ENCODE measurements at places on chromosomes 7 and 10.

- peak overlapping the region; percentile 86 for H3K27ac ChIP-seq
- peaks cover 17% of the 10 kb centered on the region for H3K4me1 ChIP-seq
- no peaks in the 10 kb centered on the region for H3K27me3 ChIP-seq
- no peaks in the 10 kb centered on the region for H3K36me3 ChIP-seq
- DNase-seq, result no peak
Observed at GRCh38 chr10:63627881-63628296, 106.7 kb downstream of the REEP3 start.

- H3K36me3 ChIP-seq, result no peaks in the 10 kb centered on the region
- no peak overlapping the region for H3K27ac ChIP-seq
- no peaks in the 10 kb centered on the region for H3K4me1 ChIP-seq
- no peak for DNase-seq
- no peak overlapping the region for H3K4me3 ChIP-seq
Observed at GRCh38 chr10:71045204-71045809, 156.9 kb upstream of the PCBD1 start.

GRCh38 chr10:61897671-61898434 lies 3.6 kb upstream of the ARID5B start:
- peak overlapping the region; percentile 98 for H3K27ac ChIP-seq
- H3K4me1 ChIP-seq, result peaks cover 19% of the 10 kb centered on the region
- peak; percentile 86 for DNase-seq
- H3K36me3 ChIP-seq, result no peaks in the 10 kb centered on the region
- no peaks in the 10 kb centered on the region for H3K27me3 ChIP-seq

- no peaks in the 10 kb centered on the region for H3K36me3 ChIP-seq
- no peak overlapping the region for H3K4me3 ChIP-seq
- no peaks in the 10 kb centered on the region for H3K27me3 ChIP-seq
- no peak overlapping the region for H3K27ac ChIP-seq
- no peak for DNase-seq
- no peaks in the 10 kb centered on the region for H3K4me1 ChIP-seq
Observed at GRCh38 chr7:90655566-90655965, 59.4 kb downstream of the CDK14 start.

- DNase-seq, result no peak
- no peaks in the 10 kb centered on the region for H3K36me3 ChIP-seq
- 0 out of 2 replicates have a peak, but pooled peaks cover 5% of the 10 kb centered on the region for H3K4me1 ChIP-seq
- H3K4me3 ChIP-seq, result no peak overlapping the region
- no peak overlapping the region for H3K27ac ChIP-seq
Observed at GRCh38 chr7:29328811-29329210, 134.2 kb downstream of the CHN2 start.

GRCh38 chr7:43771128-43771527 lies 12.6 kb downstream of the BLVRA start:
- no peaks in the 10 kb centered on the region for H3K4me1 ChIP-seq
- no peaks in the 10 kb centered on the region for H3K27me3 ChIP-seq
- H3K4me3 ChIP-seq, result no peak overlapping the region
- no peak overlapping the region for H3K27ac ChIP-seq
- DNase-seq, result no peak
- no peaks in the 10 kb centered on the region for H3K36me3 ChIP-seq

DNA sequence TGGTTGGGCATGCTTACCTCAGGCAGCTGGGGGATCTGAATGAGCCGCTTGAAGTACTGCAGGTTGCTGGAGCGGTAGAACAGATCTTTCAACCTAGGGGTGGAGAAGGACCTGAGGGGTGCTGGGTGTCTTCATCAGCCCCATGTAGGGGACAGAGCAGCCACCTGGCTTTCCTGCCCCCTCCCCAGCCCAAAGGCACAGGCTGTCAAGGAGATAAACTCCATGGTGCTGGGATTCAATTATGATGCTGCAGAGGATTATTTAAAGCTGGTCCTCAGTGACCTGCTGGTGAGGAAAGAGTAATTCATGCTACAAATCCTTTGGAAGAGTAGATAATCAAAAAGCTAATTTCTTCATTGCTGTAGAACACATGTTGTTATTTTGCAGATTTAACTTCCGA lies 71.1 kb downstream of the SPDYE5 start:
- no peaks in the 10 kb centered on the region for H3K27me3 ChIP-seq
- no peaks in the 10 kb centered on the region for H3K36me3 ChIP-seq
- no peak overlapping the region for H3K4me3 ChIP-seq

DNA sequence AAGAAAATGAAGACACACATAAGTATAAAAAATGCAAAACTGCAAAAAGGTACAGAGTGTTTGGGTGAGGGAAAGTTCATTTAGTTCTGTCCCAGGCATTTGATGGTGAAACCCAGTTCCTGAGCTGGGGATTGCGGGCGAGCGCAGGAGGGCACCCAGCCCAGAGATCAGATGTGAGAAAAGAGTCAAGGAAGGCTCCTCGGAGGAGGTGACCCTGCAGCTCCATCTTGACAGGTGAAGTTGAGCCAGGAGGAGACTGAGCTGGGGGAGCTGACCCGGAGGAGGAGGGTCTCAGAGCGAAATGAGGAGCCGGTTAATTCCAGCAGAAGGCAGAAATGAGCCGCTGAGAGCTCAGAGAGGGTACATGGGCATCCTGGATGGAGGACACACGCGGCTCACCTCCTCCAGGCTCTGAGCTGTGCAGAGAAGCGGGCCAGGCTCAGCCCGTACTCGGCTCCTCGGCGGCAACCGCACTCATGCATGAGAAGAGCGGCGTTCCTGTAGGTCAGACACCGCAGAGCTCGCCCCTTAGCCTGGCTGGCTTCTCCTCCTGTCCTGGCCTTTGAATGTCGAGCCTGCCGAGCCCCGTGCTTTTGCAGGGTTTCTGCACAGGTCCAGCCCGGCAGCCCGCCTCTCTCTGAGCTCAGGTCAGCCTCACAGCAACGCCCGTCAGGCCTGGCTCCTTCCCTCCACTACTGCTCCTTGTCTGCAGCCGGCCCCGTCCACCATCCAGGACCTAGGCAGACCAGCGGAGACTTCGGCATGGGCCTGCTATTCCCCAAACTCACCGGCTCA lies 9.5 kb upstream of the RAMP3 start:
- no peak overlapping the region for H3K4me3 ChIP-seq
- H3K27me3 ChIP-seq, result no peaks in the 10 kb centered on the region
- DNase-seq, result no peak
- H3K36me3 ChIP-seq, result no peaks in the 10 kb centered on the region
- H3K27ac ChIP-seq, result no peak overlapping the region

- no peak overlapping the region for H3K27ac ChIP-seq
- H3K4me1 ChIP-seq, result no peaks in the 10 kb centered on the region
- no peak for DNase-seq
Observed at GRCh38 chr10:8150401-8150905, 96.0 kb downstream of the GATA3 start.

- H3K4me1 ChIP-seq, result no peaks in the 10 kb centered on the region
- H3K4me3 ChIP-seq, result no peak overlapping the region
- no peak overlapping the region for H3K27ac ChIP-seq
- H3K27me3 ChIP-seq, result no peaks in the 10 kb centered on the region
- no peak for DNase-seq
Observed at GRCh38 chr10:133448120-133448519, 5.6 kb upstream of the SCART1 start.

GRCh38 chr7:36535866-36536664 lies 146.4 kb downstream of the ANLN start:
- no peak for DNase-seq
- no peaks in the 10 kb centered on the region for H3K27me3 ChIP-seq
- H3K4me1 ChIP-seq, result no peaks in the 10 kb centered on the region
- H3K4me3 ChIP-seq, result no peak overlapping the region
- no peaks in the 10 kb centered on the region for H3K36me3 ChIP-seq
- H3K27ac ChIP-seq, result no peak overlapping the region

GRCh38 chr10:111277661-111278060 lies 200.8 kb downstream of the ADRA2A start:
- H3K4me1 ChIP-seq, result no peaks in the 10 kb centered on the region
- H3K27me3 ChIP-seq, result no peaks in the 10 kb centered on the region
- H3K4me3 ChIP-seq, result no peak overlapping the region
- no peaks in the 10 kb centered on the region for H3K36me3 ChIP-seq
- no peak for DNase-seq

- peak overlapping the region; percentile 49 for H3K27ac ChIP-seq
- H3K4me3 ChIP-seq, result no peak overlapping the region
- no peak for DNase-seq
Observed at GRCh38 chr10:61975391-61975932, 74.0 kb downstream of the ARID5B start.

- H3K36me3 ChIP-seq, result peaks cover 35% of the 10 kb centered on the region
- DNase-seq, result no peak
Observed at GRCh38 chr7:47419471-47419870, 162.4 kb downstream of the TNS3 start.

DNA sequence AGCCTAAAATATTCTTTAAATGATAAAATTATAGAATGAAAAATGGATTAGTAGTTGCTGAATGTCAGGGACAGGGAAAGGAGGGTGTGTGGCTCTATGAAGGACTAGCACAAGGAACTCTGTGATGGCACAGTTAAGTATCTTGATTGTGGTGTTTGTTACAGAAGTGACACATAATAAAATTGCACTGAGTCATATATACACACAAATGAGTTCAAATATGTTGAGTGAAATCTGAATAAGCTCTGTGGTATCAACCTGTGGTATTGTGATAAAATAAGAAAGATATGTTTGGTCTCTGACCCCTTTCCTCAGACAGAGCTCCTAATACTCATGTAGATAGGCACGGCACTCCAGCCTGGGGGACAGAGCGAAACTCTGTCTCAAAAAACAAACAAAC lies 181.5 kb upstream of the TRIM24 start:
- no peaks in the 10 kb centered on the region for H3K27me3 ChIP-seq
- no peak for DNase-seq
- no peaks in the 10 kb centered on the region for H3K4me1 ChIP-seq
- H3K36me3 ChIP-seq, result no peaks in the 10 kb centered on the region
- no peak overlapping the region for H3K27ac ChIP-seq

DNA sequence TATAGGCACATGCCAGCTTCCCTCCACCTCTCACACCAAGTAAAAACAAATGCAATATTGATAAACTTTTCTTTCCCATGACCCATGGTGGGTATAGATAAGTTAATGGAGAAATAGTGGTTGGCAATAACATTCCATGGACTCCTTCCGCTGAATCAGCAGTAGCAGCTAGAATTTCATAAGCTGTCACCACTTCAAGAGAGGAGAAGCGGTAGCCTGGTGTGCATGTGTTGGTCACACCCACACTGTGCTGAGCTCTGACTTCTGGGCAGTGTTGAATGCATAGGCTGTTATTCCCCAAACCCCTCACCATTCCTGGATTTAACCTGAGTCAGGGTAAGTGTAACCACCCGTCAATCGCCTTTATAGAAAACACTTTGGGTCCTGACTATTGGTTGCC lies 32.5 kb upstream of the BMPER start:
- no peaks in the 10 kb centered on the region for H3K27me3 ChIP-seq
- DNase-seq, result no peak
- H3K36me3 ChIP-seq, result no peaks in the 10 kb centered on the region
- no peak overlapping the region for H3K27ac ChIP-seq
- H3K4me1 ChIP-seq, result no peaks in the 10 kb centered on the region

- no peaks in the 10 kb centered on the region for H3K4me1 ChIP-seq
- no peaks in the 10 kb centered on the region for H3K27me3 ChIP-seq
- H3K36me3 ChIP-seq, result no peaks in the 10 kb centered on the region
- no peak overlapping the region for H3K4me3 ChIP-seq
- no peak for DNase-seq
Observed at GRCh38 chr10:10703382-10703781, 314.3 kb upstream of the CELF2 start.

DNA sequence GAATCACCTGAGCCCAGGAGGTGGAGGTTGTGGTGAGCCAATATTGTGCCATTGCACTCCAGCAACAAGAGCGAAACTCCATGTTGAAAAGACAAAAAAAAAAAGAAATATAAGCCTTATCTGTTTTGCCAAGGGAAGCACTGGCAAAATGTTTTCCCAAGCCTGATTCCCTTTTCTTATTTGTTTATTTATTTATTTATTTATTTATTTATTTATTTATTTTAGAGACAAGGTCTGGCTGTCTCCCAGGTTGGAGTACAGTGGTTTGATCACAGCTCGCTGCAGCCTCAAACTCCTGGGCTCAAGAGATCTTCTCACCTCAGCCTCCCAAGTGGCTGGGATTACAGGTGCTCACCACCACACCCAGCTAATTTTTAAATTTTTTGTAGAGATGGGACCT lies 44.2 kb downstream of the SVOPL start:
- no peaks in the 10 kb centered on the region for H3K27me3 ChIP-seq
- no peak for DNase-seq
- H3K4me1 ChIP-seq, result no peaks in the 10 kb centered on the region
- H3K4me3 ChIP-seq, result no peak overlapping the region
- no peak overlapping the region for H3K27ac ChIP-seq
- no peaks in the 10 kb centered on the region for H3K36me3 ChIP-seq

GRCh38 chr10:71638064-71638821 lies 81.3 kb downstream of the C10orf105 start:
- H3K4me1 ChIP-seq, result no peaks in the 10 kb centered on the region
- peaks cover 74% of the 10 kb centered on the region for H3K27me3 ChIP-seq
- H3K27ac ChIP-seq, result no peak overlapping the region
- H3K36me3 ChIP-seq, result no peaks in the 10 kb centered on the region

GRCh38 chr7:8363407-8364015 lies 69.9 kb upstream of the NXPH1 start:
- H3K4me1 ChIP-seq, result no peaks in the 10 kb centered on the region
- no peaks in the 10 kb centered on the region for H3K36me3 ChIP-seq
- no peak overlapping the region for H3K4me3 ChIP-seq
- H3K27ac ChIP-seq, result no peak overlapping the region
- no peaks in the 10 kb centered on the region for H3K27me3 ChIP-seq
- DNase-seq, result no peak

GRCh38 chr10:35059481-35059880 lies 30.7 kb downstream of the CUL2 start:
- H3K4me3 ChIP-seq, result no peak overlapping the region
- no peaks in the 10 kb centered on the region for H3K27me3 ChIP-seq
- H3K4me1 ChIP-seq, result no peaks in the 10 kb centered on the region
- no peaks in the 10 kb centered on the region for H3K36me3 ChIP-seq

GRCh38 chr10:133292919-133293809 lies 15.5 kb downstream of the TUBGCP2 start:
- no peak overlapping the region for H3K4me3 ChIP-seq
- DNase-seq, result no peak
- H3K36me3 ChIP-seq, result no peaks in the 10 kb centered on the region

- DNase-seq, result no peak
- no peaks in the 10 kb centered on the region for H3K4me1 ChIP-seq
- no peaks in the 10 kb centered on the region for H3K27me3 ChIP-seq
- H3K4me3 ChIP-seq, result no peak overlapping the region
Observed at GRCh38 chr10:120415709-120416330, 41.2 kb upstream of the PLPP4 start.

GRCh38 chr10:19373988-19374387 lies 325.4 kb downstream of the MALRD1 start:
- H3K36me3 ChIP-seq, result no peaks in the 10 kb centered on the region
- no peak overlapping the region for H3K27ac ChIP-seq

Data from MM.1S (cell line).